Left hindlimb (tissue), 1 donor: ENCODE measurements at places on chromosomes 4 and X.
A peak's percentile ranks its signal among the peaks of the same experiment; 100 is the strongest.

- no peak for DNase-seq
Observed at GRCh38 chr4:21202959-21203358, 502.7 kb downstream of the PACRGL start.

- no peak for DNase-seq
Observed at GRCh38 chr4:112648263-112649054, 11.5 kb downstream of the LARP7 start.

DNA sequence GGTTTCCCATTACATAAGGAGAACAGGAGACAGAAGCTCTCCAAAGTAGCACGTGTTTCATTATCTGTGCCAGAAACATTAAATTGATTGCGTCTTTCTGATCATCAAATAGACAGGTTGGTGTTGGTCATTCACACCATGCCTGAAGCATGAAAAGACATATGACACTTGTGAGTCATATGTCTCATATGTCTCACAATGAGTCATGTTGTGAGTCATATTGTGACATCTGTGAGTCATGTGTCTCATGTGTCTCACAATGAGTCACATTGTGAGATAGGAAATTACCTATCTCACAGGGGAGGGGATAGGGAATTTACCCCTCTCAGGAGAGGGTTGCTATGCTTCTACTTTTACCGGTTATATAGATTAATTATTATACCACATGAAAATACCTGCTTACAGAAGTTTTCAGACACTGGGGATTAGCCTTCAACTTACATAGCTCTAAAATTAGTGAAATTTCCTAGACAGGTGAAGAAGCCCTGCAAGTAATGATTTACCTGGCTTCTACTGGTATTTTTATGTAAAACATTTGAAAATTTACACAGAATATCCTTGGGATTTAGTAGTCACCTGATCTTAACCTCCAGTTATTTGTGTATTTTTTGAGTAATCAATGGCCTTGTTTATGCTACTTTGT is 80.8 kb downstream of the NPFFR2 start:
- DNase-seq = no peak

DNA sequence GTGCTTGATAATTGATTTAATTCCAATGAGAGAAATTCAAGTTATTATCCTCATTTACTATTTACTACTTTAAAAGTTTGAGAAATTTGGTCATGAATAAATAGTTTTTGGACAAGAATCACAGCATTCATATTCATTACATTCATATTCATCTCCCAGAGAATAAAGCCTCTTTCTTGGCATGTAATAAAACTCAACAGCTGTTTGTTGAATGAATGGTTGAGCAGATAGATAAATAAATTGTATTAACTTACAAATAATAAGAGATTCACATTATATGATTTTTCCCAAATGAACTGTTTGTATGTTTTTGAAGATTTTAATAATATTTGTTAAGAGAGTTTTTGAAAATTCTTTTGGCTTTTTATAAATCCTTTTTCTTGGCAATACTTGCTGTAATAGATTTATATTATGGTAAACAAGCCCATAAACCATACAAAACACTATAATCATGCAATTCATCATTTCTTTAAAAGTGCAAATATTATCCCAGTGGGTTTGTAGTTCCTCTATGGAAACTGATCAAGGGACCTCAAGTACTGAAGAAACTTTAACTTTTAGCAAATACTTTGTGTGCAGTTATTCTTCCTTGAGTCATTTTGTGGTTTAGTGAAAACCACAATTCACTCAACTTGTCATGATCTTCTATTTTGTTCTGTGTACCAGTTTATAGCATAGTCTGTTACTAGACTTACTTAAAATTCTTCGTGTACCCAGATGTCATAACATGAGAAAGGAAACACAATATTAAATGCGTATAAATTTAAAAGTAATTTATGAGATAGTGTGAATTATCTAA is 371.8 kb downstream of the ADGRL3 start:
- no peak for DNase-seq

DNA sequence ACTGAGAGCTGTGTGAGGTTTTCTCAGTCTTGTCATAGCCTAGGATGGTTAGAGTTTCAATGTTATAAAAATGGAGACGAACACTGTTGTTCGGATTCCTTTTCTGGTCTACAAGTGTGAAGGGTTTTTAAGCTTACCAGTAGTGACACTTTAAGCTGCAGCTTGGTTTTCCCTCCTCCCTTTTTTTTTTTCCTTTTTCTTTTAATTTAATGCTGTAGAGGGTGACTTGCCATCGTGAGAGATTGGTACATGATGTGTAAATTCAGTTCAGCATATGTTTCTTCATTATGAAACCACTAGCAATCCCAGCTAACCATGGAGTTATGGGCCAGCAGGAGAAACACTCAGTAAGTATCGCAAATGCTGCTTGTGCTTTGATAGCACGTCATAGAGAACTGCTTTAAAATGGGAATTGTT is 165.0 kb downstream of the RAPGEF2 start:
- DNase-seq = no peak

DNA sequence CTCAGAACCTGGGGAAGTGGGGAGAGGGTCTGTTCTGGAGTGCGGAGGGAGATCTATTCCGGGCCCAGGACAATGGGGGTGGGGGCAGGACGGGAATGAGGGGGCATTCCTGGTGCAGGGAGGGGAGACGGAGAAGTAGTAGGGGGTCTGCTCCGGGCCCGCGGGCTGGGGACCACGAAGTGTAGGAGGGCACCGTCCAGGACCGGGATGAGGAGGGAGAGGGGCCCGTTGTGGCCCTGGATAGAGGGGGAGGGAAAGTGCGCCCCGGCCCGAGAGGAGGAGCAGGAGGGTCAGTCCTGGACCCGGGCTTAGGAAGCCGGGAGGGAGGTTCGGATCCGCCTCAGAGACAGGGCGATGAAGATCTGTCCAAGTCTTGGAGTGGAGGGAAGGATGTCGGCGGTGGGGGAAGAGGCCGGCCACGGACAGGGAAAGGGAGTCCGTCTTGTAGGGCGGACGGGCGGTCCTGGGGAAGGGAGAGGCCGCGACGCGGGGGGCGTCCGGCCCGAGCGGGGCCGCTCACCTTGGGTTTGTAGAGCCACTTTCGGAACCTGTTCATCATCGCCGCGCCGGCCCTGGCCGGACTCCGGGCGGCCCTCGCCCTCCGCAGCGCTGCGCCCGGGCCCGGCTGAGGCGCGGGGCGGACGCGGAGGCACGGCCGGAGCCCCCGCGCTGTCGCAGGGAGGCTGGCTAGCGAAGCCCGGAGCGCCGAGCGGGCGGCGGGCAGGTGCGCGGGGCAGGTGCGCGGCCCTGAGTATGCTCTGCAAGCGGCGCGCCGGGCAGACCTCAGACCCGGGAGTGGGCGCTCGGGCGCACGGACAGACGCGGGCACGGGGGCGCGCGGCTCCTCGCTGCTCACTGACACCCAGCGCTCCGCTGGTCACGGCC is at the start of gene ZFYVE28:
Gene ZFYVE28 (minus strand): TSS at position 881 of the 885 bp plus-strand sequence. CDS start 322 bp downstream, at position 559.
- no peak for DNase-seq

DNA sequence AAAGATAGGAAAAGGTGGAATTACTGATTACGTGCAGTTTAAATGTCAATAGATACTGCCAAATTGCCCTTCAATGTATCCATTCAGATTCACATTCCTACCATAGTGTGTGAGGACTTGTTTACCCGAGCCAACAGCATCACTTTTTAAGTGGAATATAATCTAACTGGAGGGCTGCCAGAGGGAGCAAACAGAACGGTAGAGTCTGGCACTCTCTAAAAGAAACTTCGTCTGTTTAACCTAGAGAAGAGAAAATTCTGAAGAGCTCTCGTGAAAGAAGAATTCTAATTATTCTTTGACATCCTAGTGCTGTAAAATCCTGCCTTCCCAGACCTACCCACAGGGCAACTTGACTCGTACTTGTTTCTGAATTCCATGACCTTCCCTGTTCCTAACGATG is 23.2 kb downstream of the SMIM43 start:
- no peak for DNase-seq

DNA sequence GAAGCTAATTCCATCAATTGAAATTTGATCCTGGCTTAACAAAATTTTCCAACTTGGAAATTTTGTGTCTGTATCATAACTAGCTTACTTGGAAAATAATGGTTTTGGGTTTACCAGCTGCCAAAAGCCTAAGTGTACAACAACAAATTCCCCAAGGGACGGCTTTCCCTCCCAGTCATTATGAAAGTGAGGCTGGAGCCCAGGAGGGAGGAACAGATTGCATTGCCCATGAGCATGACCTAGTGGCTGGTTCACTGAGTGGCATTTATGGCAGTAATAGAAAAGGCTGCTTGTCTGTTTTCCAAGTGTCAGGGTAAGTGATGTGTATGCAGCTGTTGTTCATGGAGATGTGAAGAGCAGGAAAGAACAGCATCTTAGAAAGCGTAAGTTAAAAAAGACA is 70.8 kb upstream of the HHIP start:
- peak; percentile 41 for DNase-seq

GRCh38 chr4:174553031-174553430 is 30.7 kb upstream of the HPGD start:
- no peak for DNase-seq

- DNase-seq = peak; percentile 47
Observed at GRCh38 chrX:53312946-53313727, 31.8 kb upstream of the IQSEC2 start.

DNA sequence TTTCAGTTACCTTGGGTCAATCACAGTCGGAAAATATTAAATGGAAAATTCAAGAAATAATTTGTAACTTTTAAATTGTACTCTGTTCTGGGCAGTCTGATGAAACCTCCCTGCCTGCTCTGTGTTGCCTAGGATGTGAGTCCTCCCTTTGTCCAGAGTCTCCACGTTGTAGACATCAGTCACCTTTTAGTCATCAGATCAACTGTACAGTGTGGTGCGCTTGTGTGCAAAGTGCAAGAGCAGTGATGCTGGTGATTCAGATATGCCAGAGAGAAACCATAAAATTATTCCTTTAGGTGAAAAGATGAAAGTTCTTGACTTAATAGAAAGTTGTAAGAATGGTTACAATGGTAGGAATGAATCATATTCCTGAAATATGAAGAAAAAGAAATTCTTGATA is 1.4 kb downstream of the SPATA4 start:
- no peak for DNase-seq

GRCh38 chr4:72974694-72975487 is 94.6 kb downstream of the COX18 start:
- no peak for DNase-seq

DNA sequence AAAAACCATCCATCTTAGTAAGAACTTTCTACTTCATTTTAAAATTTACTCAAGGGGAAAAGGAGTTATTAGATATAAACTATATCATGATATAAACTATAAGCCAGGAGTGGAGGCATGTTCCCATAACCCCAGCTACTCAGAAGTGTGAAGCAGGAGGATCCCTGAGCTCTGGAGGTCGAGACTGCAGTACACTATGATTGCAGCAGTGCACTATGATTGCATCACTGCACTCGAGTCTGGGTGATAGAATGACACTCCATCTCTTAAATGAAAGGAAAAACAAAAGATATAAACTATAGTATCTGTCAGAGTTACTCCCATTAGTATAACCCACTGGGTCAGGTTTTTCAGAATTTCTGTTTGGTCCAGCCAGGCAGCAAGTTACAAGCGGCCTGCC is 47.6 kb downstream of the RPS3A start:
- DNase-seq = no peak

DNA sequence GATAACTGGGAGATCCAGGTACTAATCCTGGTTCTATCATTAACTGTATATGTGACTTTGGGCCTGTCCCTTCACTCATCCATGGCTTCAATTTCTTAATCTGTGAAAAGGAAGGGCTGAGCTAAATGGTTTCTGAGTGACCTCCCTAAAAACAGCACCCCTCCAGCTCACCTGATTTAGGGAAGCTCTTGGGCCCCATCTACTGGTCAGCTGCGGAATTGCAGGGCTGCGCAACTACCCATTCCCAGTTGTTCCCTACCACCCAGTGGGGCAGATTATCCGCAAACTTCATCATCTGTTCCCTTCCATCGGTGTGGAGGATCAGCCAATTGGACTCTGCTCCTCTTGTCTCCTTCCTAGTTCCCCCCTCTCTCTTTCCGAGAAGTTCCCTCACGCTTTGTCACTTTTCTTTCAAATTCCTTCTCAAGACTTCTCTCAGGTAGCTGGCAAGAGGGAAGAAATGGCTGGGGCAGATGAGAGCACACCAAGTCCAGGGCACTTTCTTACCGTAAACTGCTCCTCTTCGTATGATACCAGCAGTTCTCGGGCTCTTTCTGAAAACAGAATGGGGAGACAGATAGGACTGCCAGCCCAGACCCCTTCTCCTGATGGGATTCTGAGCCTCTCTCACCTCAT is 5.8 kb downstream of the LAS1L start:
- no peak for DNase-seq

- no peak for DNase-seq
Observed at GRCh38 chrX:109643687-109644086, 18.7 kb upstream of the KCNE5 start.

DNA sequence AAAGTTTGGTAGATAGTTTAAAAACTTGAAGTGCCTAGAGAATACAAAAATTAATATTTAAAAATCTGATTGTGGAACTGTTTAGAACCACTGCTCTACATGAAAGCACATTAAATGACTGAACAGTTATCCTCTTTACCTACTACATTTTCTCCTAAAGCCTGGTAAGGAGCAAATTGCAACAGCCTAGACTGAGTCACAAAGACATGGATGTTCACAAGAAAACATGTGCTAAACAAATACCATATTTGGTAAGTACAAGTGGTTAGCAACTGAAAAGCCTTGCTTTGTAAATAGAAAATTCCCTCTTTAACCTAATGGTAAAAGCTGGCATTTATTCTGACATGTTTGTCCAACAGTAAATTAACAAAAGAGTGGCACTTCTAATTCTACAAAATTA is 203.1 kb downstream of the FBXO8 start:
- no peak for DNase-seq

GRCh38 chrX:150119323-150119722 is 181.0 kb upstream of the EOLA2 start:
- no peak for DNase-seq

GRCh38 chrX:13121020-13121555 is 76.7 kb upstream of the FAM9C start:
- DNase-seq = no peak
